ENCODE measurements at places on chromosomes 2 and 18. TPM values are rescaled to one million over a fixed set of nuclear protein-coding genes. Genes with fewer than 3 reads are reported as not detected.

FMNL2 gene
- total RNA-seq, result 2.7 TPM

DNA sequence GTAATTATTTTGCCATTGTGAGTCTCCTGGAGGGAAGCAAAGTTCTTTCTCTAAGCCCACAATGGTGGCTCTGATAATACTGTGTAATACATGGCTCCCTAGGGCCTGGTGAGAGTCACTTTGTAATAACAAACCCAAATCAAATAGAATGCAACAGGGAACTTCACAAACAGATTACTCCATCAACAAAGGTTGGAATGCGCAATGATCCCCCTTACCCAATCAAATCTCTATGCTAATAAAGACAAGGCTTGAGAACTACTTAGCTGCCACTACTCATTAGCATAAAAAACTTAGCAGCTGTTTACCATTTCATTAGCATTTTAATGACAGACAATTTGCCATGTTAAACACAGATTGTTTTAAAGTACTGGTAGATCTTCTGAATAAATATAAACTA, 285.6 kb upstream of the SESTD1 start:
- H3K4me3 ChIP-seq, result no peak overlapping the region
- no peak overlapping the region for H3K27ac ChIP-seq
- no peak for ATAC-seq
- no peaks in the 10 kb centered on the region for H3K36me3 ChIP-seq

DOK6 gene
- total RNA-seq, result not detected

SKOR2 gene
- not detected for total RNA-seq
